ENCODE measurements at places on chromosomes 5 and 9.

GRCh38 chr9:38091310-38092199 is 22.5 kb upstream of the SHB start:
- no peak for DNase-seq

DNA sequence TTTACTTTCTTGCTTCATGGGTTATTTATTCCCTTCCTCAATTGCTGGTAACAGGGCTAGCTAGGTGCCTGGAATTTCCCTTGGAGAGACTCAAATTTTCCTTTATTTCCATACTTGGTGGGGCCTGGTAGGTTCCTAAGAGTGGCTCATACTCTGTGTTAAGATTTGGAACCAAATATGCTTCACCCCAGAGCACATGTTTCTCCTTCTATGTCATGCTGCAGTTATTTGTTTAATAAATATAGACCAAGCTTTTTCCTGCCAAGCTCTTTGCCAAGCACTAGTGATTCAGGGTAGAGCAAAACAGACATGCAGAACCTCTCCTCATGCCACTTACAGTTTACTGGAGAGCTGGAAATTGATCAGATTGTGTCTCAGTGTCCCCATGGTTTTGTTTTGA is 290.3 kb upstream of the SGCD start:
- no peak for DNase-seq

DNA sequence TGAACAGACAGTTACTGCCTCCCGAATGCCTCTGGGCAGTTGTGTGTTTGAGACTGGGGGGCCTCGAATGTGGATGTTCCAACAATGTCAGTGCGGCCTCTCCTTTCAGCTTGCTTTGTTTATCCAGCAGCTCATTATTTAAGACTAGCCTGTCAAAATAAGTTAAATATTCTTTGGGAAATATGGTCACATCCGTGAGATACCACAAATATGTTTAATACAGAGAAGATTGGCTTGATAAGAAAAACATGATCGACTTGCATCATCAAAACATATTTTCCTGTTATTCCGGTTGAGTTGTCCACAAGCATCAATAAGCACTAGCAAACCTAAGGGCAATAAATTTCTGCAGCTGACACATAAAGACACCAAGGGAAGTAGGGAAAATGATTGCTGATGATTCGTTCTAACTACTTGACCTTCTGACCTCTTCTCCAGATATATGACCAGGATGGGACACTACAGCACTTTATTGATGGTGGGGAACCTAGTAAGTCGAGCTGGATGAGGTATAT is 66.5 kb downstream of the PRDM6 start:
- DNase-seq, result no peak

- DNase-seq, result no peak
Observed at GRCh38 chr5:100110497-100110896, 424.7 kb upstream of the FAM174A start.

DNA sequence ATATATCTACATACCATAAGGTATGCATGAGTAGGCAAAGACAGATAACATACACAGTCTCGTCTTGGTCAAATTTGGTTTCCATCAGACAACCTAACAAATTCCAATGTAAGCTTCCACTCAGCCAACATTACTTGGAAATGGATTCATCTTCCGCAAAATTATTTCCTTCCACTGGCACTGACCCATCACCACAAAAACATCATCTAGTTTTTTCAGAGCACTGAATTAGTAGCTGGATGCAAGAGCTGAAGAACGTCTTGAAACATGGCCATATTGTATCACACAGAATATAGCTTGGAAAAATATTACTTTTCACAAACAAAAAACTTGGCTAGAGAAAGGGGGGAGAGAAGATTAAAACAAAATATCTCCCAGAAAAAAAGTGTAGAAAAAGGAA is 73.5 kb downstream of the EFNA5 start:
- DNase-seq, result no peak

DNA sequence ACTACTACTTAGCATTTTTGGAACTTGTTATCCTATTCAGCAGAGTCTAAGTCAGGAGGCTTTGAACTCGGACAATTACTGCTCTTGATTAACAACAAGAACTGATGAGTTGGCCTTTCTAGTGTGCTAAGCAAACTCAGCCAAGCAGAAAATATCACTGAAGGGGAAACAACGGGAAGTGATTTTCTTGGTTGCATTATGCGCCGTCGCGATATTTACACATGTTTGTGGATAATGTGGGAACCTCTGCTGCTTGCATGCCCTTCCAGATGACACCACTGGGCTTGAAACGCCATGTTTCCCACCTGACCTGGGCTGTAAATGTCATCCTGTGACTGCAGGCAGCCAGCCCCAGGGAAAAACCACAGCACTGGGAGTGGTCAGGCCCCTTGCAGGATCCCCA is 205.5 kb downstream of the PAX5 start:
- DNase-seq, result no peak

DNA sequence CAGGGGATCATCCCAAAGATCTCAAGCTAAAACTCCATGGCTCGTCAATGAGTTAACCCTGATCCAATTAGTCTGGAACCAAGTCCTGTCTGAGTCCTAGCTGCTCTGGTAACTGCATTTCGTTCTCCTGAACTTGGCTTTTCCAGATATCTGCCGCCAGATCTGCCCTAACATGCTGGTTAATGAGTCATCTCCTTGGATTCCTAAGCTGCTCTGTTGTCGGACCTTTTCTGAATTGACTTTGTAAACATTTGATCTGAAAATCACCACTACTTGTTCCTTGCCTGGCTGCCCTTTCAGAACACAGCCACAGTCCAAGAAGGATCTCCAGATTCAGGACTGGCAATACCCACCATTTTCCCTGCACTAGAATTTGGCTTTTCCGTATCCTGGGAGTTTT is 473.0 kb downstream of the ZSWIM6 start:
- DNase-seq, result no peak

DNA sequence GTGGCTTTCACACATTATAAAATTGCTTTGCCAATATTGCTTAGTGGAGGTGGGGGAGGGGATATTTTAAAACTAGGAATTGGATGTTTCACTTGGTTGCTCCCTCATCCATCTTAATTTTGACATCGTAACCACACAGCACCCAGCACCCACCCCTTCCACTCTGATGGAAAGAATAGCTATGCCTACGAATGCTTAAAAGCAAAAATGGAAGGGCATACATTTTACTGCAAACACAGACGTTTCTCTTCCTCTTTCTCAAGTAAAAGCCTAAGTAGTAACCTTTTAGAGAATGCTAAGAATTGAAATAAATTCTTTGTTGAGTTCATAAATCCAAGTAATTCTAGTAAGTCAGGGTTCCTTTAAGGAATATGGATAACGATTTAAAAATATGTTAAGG is 69.9 kb downstream of the JAKMIP2 start:
- no peak for DNase-seq

- no peak for DNase-seq
Observed at GRCh38 chr5:88602584-88602983, 280.4 kb downstream of the MEF2C start.

- no peak for DNase-seq
Observed at GRCh38 chr5:89036704-89037489, 153.9 kb upstream of the MEF2C start.

DNA sequence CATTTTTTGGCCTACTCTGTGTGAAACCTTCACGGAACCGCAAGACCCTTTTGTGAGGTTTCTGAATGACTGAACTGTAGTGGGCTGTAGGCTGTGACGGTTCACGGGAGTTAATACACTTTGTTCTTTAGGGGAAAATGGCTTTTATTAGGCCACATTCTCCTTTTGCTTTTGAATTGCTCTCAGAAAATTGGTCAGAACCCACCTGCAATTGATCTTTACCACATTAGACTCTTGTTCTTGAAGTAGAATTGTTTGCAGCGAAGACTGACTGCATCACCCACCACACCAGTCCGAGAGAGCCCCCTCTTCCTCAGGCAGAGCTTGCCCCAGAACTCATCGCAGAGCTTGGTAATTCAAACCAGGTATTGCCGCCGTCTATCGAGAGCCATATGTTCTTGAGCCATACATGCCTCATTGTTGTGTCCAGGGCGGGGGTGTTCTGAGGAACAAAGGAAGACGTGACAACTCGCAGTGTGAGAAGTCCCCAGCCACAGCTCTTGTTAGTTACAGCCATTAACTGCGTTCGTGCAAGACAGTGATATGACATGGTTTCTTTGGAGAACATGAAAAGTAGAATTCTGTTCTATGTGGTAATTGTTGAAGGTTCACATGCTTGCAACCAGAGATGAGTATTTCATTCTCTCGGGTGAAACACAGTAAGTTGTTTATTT is 166.4 kb upstream of the OTULINL start:
- DNase-seq, result no peak

- DNase-seq, result no peak
Observed at GRCh38 chr9:33157960-33158842, 8.9 kb downstream of the B4GALT1 start.

GRCh38 chr5:54743997-54744788 is 226.6 kb downstream of the SNX18 start:
- no peak for DNase-seq

DNA sequence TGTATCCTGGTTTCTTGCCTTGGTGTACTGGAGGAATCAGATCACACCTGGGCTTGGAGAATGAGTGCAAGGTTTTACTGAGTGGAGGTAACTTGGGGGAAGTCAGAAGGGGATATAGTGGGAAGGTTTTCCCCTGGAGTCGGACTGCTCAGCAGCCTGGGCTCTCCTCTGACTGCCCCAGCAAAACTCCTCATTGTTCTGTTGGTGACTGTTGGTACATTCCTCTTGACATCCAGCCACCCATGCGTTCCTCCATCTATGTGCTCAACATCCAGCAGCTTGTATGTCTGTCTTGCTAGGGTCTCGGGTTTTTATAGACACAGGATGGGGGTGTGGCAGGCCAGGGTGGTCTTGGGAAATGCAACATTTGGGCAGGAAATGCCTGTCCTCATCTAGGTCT is 96.0 kb downstream of the ZFAND5 start:
- DNase-seq, result no peak

- no peak for DNase-seq
Observed at GRCh38 chr5:172749881-172750633, 20.9 kb downstream of the DUSP1 start.
